ENCODE measurements at places on chromosomes 6 and 20.
A peak's percentile ranks its signal among the peaks of the same experiment; 100 is the strongest.

DNA sequence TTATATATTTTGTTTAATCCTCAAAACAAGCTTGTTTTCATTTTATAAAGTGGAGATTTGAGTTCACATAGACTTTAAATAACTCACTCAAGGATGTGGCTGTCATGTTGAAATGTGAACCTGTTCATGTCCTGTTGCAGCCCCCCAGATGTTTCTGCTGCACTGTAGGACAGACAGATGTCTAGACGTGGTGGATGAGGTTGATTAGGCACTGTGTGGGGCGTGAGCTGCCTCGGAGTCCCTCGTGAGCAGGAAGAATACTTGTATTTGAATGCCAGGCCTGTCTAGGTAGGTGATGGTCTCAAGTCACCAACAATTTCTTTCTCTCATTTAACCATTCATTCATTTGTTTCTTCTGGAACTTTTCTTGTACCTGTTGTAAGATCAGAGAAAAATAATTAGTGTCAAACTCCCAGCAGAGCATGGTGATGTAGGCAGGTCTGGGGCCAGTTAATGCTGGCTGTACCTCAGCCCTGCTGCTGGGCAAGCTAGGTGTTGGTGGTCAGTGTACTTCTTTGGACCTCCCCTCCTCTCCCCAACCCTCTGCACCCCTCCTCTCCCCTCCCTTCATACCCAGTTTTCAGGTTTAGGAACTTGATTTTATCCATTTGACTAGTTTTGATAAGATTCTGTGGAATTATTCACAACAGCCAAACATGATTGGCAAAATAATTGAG is 34.0 kb downstream of the AFDN start:
- no peak for DNase-seq

DNA sequence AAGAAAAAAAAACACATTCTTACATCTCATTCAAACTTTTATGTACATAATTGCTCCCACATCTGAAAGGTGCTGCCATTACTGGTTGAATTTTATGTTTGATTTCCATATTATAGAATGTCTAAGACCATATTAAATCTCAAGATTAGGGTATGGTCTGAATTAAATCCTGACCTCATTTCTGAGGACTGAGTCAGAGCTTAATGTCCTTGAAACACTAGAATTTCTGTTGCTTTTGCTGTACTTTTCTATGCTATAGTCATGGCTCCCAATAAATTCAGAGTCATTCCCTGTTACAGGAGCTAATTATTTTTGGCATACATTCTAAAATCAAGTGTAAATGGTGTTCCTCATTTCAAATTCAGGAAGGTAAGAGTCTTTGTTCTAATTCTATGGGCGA is 285.3 kb upstream of the MANEA start:
- no peak for DNase-seq

DNA sequence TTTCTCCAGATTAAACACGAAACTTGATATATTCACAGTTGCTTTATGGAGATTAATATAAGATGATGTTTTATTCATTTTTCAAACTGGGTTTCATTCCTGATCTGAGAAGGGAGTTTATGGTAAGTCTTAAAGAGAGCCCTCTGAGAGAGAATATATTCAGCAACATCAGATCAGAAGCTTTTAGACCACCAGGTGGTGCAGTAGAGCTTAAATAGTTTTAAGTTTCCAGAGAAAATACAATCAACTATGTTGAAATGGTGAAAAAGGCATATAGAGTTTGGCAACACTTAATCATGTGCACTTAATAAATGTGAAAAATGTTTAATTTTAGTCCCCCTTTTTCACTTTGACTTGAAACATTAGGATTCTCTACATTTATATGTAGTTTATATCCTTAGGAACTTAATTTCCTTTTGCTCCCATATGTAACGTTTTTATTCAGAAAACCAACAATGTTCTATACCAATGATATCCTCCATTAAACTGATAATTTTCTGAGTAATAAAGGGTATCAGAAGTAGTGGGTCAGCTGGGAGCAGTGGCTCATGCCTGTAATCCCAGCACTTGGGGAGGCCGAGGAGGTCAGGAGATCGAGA is 86.4 kb upstream of the CLDN20 start:
- DNase-seq, result peak; percentile 65

GRCh38 chr20:18256440-18257090 is 31.8 kb upstream of the ZNF133 start:
- DNase-seq, result no peak

GRCh38 chr20:43536817-43537440 is 21.9 kb upstream of the SGK2 start:
- DNase-seq, result no peak

DNA sequence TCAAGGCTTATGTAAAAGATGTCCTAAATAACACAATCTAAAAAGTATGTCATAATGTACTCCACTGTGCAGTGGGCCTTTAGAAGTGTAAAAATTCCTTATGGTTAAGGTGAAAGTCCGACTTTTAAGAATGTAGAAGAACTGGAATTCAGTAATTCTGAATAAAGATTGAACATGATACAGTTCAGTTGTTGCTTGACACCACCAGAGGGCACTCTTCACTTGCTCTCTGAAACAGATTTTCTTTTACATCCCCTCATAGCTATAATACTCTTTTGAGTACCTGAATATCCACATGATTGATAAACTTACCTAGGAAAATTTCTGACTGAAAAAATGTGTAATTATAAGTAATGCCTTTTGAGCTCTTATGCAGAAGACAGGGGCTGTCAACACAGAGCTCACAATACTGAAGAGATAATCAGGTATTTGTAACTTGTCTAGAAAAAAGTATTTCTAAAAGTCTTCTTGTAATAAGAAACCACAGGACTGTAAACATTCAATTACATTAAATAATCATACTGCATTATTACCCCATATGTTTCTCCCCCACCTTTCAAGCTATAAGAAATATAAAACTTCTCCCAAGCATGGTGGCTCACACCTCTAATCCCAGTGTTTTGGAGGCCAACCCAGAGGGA is 92.1 kb downstream of the POPDC3 start:
- DNase-seq, result peak; percentile 59

DNA sequence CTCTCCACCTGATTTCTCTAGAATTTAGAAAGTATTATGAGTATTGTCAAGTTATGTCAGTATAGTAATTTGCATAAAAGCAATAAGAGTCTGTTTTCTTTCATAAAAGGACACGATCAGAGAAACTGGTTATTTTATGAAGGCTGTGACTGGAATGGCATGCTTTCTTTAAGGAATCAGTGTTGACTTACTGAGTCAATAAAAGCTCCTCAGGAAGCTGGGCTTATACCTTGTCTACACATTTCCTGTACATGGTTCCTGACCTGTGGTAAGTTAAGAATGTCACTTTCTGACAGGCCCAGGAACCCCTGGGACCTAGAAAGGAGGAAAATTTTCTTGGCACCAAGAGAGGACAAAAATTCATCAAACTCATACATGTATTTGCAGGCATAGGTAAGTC is 1224.0 kb upstream of the ADGRB3 start:
- no peak for DNase-seq
